ENCODE measurements at places on chromosomes 13 and 19. TPM values are rescaled to one million over a fixed set of nuclear protein-coding genes. Genes with fewer than 3 reads are reported as not detected.

The PTPRS gene
- 28.6 TPM for total RNA-seq

The ZNF575 gene
- 1.9 TPM for total RNA-seq

The KCNJ14 gene
- 1.1 TPM for total RNA-seq

The ZNF91 gene
- total RNA-seq, result 0.37 TPM

The UGGT2 gene
- total RNA-seq, result 5.0 TPM

The CRB3 gene
- 5.0 TPM for total RNA-seq

The VSTM1 gene
- total RNA-seq, result 0.24 TPM

The SGCG gene
- total RNA-seq, result not detected

The ANO8 gene
- 4.3 TPM for total RNA-seq

The DGKH gene
- 5.3 TPM for total RNA-seq

The RNF17 gene
- total RNA-seq, result not detected
